OCI-M1 (cell line): ENCODE measurements at places on chromosomes 6 and 20.

- no peak for DNase-seq
Observed at GRCh38 chr6:46254946-46255345, 84.2 kb upstream of the ENPP5 start.

DNA sequence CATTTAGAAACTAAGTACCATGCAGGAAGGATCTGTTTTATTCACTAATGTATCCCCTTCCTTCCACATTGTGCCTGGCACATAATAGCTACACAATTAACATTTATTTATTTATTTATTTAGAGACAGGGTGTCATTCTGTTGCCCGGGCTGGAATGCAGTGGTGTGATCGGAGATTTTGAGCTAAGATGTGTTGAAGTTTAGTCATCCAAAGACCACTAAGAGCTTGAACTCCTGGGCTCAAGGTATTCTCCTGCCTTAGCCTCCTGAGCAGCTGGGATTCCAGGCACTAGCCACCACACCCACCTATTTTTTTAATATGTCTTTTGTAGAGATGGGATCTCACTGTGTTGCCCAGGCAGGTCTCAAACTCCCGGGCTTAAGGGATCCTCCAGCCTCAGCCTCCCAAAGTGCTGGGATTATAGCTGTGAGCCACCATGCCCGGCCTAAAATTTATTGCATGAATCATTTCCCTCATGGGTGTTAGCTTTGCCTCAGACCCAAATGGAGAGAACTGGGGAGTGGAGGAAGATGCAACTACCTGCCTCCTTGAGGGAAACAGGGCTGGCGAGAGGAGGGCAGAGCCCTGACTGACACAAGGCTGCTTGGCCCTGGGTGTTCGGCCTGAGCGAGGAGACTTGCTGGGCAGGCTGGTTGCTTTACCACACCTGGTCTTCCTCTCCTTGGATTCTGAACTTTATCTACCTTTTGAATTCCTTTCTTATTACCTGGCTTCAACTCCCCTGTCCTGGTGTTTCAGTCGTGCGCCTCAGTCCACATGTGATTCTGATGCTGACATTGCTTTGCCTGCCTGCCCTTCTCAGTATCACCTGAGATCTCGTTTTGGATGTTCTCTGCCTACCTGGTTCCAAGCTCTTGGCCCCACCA, 1.7 kb upstream of the DYNLT1 start:
- no peak for DNase-seq

GRCh38 chr6:78781001-78781400, 86.3 kb upstream of the IRAK1BP1 start:
- DNase-seq, result no peak

- no peak for DNase-seq
Observed at GRCh38 chr6:166604911-166605310, 18.4 kb upstream of the RAMACL start.

DNA sequence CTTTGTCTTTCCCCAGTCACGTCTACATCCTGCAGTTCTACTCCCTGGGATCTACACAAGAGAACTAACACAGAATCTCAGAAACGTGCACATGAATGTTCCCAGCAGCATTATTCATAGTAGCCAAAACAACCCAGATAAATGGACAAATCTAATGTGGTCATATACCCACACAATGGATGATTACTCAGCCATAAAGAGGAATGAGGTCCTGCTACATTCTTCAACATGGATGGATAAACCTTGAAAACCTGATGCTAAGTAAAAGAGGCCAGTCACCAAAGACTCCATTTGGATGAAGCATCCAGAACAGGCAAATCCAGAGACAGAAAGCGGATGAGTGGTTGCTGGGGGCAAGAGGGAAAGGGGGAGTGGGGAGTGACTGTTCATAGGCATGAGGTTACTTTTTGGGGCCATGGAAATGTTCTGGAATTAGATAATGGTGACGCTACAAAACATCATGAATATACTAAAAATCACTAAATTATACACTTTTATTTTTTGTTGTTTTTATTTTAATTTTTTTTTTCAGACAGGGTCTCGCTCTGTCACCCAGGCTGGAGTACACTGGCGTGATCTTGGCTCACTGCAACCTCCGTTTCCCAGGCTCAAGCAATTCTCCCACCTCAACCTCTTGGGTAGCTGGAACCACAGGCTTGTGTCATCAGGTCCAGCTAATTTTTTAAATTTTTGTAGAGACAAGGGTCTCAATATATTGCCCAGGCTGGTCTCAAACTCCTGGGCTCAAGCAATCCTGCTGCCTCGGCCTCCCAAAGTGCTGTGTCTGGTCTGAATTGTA, 50.8 kb upstream of the DSN1 start:
- DNase-seq, result no peak

DNA sequence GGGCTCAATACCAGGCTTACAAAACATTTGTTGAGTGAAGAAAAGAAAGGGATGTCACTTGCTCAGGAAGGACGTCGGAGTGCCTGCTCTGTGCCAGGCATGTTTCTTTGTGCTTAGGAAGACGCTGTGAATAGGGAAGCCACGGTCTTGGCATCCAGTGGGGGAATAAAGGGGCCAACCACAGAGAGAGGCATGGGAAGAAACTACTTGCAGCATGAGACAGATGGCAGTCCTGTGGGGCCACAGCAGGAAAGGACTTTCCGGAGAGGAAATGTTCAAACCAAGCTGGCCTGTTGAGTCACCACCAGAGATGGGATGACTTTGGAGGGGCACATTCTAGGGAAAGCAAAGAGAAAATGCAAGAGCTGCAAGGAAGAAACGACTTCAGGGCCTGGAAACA, 173.2 kb downstream of the CDH26 start:
- no peak for DNase-seq

- DNase-seq, result peak; percentile 94
Observed at GRCh38 chr6:109349419-109349987, 32.8 kb downstream of the CD164 start.

DNA sequence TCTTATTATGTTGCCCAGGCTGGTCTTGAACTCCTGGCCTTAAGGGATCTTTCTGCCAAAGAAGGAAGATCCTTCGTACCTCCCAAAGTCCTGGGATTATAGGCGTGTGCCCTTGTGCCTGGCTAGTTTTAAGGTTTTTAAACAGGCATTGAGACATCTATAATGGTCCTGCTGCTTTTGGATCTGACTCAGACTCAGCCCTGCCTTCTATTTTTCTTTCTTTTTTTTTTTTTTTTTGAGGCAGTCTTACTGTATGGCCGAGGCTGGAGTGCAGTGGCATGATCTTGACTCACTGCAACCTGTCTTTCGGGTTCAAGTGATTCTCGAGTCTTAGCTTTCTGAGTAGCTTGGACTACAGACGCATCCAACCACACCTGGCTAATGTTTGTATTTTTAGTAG, 73.7 kb downstream of the PHF20 start:
- DNase-seq, result no peak

DNA sequence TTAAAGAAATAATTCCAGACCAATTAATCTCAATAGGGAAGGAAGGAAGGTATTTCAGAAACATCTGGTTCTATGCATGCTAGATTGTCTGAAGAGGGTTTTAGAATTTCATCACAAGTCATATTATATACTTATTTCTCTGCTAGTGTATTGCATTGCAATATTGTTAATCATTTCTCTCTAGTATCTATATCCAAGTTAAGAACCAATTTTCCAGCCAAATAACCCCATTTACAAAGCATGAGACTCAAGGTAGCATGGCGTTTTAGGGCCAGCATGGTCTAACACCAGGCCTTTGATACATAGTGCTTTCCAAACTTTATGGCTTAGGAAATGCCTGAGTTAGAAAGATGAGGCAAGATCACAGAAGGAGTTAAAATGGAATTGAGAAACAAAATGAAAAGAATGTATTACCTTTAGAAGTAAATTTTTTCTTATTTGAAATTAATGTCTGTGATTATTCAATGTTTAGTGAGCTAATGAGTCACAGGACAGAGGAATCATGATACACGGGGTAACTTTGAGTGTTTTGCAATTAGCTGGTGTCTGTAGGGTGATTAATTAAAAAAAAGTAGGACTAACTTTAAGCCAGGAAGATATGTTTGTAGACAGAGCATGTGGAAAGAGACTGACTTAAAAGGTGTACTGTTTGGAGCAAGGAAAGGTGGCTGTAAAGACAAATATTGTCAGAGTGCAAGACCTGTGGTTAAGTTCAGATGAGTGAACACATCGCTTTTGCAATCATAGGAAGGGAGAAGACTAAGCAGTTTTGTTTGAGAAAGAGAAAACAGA, 1006.2 kb upstream of the CITED2 start:
- DNase-seq, result no peak

GRCh38 chr6:84546427-84546914, 217.9 kb downstream of the TBX18 start:
- peak; percentile 31 for DNase-seq

GRCh38 chr6:44514085-44514484, 126.6 kb downstream of the CDC5L start:
- no peak for DNase-seq

DNA sequence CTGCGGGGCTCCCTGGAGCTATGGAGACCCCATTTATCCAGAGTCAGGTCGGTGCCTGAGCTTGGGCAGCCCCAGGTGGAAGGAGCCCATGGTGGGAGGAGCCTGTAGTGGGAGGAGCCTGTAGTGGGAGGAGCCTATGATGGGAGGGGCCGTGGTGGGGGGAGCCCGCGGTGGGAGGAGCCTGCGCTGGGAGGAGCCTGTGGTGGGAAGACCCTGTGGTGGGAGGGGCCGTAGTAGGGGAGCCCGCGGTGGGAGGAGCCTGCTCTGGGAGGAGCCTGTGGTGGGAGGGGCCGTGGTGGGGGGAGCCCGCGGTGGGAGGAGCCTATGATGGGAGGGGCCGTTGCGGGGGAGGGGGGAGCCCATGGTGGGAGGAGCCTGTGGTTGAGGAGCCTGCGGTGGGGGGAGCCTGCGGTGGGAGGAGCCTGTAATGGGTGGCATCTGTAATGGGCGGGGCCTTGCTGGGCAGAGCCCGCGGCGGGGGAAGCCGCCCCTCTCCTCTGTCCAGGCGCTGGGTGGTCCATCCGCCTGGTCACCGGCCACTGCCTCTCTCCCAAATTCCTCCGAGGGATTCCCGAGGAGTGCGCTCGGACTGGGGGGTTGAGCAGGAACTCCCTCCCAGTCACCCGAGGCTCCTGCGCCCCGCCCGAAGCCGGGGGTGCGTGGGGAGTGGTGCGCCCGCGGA, 567 bp upstream of the FNDC11 start:
- DNase-seq, result peak; percentile 92

DNA sequence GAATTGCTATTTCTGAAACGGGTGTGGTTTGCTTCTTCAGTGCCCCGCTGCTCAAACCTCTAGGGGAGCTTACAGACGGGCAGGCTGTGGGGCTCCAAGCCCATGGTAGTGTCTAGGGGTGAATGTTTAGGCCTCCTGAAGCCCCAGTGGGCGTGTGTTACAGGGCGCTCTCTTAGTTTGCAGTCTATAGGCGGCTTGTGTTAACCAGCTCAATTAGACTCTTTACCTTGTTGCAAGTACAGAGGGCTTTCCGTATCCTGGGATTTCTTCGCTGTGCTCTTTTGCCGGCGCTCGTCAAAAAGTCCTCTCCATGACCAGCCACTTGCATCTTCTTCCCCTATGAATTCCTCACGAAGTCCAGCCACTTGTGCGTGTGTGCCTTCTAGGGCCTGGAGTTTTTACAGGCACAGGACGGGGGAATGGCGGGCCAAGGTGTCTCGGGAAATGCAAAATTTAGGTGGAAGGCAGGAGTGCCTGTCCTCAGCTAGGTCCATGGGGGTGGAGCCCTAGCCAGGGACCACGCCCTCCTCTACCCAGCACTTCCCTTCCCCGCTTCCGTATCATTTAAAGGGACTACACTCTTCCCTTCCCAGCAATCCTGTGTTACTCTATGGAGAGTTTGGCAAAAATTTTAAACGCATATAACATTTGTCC, 94.5 kb downstream of the HTR1B start:
- DNase-seq, result no peak

DNA sequence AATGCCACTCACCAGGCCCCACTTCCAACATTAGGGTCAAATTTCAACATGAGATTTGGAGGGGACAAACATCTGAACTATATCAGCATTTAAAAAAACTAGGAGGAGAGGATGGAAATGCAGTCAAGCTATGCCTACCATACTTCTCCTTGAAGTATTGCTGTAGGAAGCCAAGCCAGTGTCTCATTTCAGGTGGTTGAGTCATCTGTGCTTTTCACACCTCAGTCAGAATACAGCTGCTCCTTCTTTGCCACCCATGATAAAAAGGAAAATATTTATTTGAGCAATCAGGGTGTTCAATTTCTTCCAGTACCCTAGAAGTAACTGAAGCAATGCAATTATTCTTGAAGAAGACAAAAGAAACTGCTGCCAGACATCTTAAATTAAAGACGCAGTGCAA, 47.0 kb upstream of the EEF1E1 start:
- no peak for DNase-seq

GRCh38 chr6:45691426-45691825, 313.7 kb upstream of the SUPT3H start:
- DNase-seq, result no peak

DNA sequence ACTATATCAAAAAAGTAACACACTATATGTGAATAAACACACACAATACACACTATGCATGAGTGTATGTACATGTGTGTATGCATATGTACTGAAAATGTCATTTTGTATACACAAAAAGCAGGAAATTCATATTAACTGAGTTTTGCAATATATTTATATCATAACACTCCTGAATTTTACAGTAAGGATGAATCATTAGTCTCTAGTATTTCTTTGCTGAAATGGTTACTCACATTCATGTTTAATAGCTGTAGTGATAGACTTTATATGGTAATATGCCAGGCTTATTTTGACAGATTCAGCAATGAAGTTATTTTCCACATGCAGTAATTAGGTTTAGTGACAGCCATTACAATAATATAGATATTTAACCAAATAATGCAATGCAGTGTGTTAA, 1216.2 kb upstream of the CITED2 start:
- no peak for DNase-seq

- DNase-seq, result peak; percentile 49
Observed at GRCh38 chr20:10369723-10370090, 64.3 kb downstream of the MKKS start.

DNA sequence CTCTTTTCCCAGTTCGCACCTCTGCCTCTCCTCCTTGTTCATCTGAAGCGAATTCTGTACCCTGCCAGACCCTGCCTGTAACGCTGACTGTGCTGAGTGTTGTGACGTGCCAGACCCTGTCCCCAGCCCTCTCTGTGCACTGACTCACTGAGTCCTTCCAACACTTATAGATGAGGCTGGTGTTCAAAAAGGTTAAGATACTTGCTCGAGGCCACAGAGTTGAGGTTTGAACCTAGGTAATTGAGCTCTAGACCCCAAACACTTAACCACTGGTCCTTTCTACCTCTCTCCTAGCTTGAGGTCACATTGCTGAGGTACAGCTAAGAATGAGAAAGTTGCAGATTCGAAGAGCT, 45.7 kb upstream of the NEDD9 start:
- DNase-seq, result no peak
